ENCODE measurements at places on chromosomes 7 and 10. TPM values are rescaled to one million over a fixed set of nuclear protein-coding genes. Genes with fewer than 3 reads are reported as not detected.

The IL2RA gene
- 0.28 TPM for total RNA-seq

The ANKIB1 gene
- total RNA-seq = 42.1 TPM

The GPR141 gene
- total RNA-seq = not detected

The CHRM2 gene
- not detected for total RNA-seq

The AP5Z1 gene
- total RNA-seq = 16.2 TPM

DNA sequence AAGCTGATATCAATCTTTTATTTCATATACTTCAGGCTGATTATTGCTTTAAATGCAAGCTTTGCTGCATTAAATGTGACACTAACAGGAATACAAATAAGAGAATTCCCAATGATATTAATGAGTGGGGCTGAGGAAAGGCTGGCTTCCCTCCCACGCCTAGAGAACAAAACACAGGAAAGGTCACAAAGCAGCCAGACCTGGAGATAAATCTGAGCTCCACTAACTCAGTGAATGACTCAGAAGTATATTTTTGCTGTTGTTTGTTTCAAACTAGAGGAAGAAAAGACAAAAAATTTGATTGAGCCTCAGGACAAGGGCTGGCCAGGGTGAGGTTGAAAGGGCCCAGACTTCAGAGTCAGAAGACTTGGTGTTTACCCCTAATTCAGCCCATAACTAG is 88.1 kb downstream of the XPNPEP1 start:
- DNase-seq = peak; percentile 31

GRCh38 chr7:140074780-140075179 is 12.0 kb upstream of the PARP12 start:
- no peak for DNase-seq

DNA sequence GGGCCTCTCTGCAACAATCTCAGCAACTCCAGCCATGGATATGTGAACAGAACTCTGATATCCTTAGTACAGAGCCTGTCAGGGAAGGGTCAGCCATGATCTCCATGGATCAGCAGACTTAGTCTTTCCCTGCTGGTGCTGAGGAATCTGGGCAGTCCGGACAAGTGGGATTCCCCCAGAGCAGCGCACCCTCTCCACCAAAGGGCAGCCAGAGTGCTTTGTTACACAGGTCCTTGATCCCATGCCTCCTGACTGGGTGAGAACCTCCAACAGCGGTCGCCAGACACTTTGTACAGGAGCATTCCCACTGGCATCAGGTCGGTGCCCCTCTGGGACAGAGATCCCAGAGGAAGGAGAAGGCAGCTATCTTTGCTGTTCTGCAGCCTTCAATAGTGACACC is 38.9 kb downstream of the TPK1 start:
- DNase-seq = no peak

- no peak for DNase-seq
Observed at GRCh38 chr10:64148607-64149006, 627.4 kb downstream of the REEP3 start.

DNA sequence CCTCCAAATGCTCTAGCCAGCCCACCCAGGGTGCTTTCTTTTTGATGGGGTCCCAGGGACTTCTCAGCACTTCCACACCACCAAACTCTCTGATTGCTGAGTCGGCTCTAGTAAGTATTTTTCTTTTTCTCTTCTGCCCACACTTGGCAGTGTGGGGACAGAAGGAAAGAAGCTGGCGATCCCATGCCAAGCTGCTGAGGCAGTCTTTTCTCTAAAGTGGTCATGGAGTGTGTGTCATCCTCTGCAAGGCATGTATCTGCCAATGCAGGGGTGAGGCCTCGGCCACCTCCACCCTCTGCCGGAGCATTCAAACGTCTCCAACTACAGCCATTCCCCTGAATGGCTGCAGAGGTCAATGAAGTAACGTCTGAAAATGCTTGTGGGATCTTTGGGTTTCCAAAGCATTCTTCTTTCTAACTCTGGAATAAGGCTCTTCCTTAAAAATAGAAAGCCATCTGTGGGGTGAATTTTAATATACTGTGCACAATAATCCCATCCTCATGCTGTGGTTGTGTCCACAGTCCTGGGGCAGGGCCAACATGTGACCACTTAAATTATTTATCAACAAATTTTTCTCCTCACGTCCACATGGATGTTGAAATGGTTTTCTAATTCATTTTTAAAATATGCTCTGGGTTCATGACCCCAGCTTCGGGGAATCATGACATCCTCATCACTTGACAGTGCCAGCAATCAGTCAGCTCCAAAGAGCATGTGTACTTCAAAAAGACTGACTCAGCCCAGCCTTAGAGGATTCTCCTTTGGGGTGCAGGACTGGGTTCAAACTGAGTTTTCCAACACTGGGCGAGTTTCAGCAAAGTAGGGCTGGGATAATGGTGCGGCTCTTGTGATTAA is 171.3 kb upstream of the ITGB1 start:
- peak; percentile 33 for DNase-seq
